ENCODE measurements at places on chromosomes 2 and 18. TPM values are rescaled to one million over a fixed set of nuclear protein-coding genes. Genes with fewer than 3 reads are reported as not detected.

GRCh38 chr2:101440127-101440738 lies 34.7 kb downstream of the RFX8 start:
- no peaks in the 10 kb centered on the region for H3K27me3 ChIP-seq
- no peak overlapping the region for H3K4me3 ChIP-seq
- no peak overlapping the region for H3K27ac ChIP-seq
- H3K36me3 ChIP-seq = no peaks in the 10 kb centered on the region

DNA sequence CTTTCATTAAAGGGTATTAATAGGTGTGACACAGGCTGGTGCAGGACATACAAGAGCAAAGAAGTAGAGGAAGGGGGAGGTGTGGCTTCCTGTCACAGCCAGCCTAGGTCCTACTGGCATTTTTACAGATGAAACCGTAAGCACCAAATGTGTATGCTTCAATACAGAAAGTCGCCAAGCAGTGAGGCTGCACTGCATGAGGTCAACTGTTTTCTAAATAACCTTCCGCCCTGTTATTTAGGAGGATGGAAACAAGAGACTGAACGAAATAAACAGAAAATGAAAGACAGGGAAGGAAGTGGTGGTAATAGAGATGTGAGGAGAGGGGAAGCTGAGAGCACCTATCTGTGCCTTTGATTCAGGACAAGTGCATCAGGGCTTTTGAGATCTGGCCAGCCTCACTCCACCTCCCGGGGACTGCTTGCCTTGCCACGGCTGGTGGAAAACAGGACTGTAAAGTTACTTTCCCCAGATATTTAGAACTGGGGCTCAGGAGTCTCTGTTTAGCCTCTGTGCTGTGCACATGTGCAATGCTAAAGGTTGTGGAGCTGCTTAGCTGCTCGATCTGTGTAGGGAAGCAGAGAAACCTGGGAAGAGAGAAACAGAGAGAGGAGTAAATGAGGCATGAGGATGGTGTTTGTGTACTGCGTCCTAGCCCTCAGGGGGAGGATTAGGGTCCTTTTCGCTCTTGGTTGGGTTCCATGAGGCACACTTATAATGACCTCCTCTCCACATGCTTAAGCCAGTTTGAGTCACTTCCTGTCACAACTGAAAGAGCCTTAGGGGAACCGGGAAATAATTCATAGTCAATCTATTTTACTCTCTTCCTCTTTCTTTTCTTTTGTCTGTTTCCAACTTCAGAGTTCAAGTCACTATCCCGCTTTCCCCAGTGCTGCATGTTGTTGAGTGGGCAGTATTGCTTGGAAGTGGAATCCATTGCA lies 62.3 kb upstream of the BOD1L2 start:
- H3K27me3 ChIP-seq = no peaks in the 10 kb centered on the region
- no peak overlapping the region for H3K27ac ChIP-seq
- H3K36me3 ChIP-seq = no peaks in the 10 kb centered on the region
- no peaks in the 10 kb centered on the region for H3K4me1 ChIP-seq
- DNase-seq = no peak

GRCh38 chr18:54426085-54426665 lies 68.5 kb downstream of the C18orf54 start:
- H3K36me3 ChIP-seq = no peaks in the 10 kb centered on the region
- peaks cover 6% of the 10 kb centered on the region for H3K4me1 ChIP-seq
- DNase-seq = peak; percentile 33
- H3K4me3 ChIP-seq = no peak overlapping the region
- H3K27ac ChIP-seq = no peak overlapping the region
- no peaks in the 10 kb centered on the region for H3K27me3 ChIP-seq

- H3K4me1 ChIP-seq = no peaks in the 10 kb centered on the region
- H3K4me3 ChIP-seq = no peak overlapping the region
- no peaks in the 10 kb centered on the region for H3K36me3 ChIP-seq
- H3K27me3 ChIP-seq = no peaks in the 10 kb centered on the region
- no peak for DNase-seq
These were observed 655.2 kb downstream of the RNF144A start for GRCh38 chr2:7572450-7572849.

DNA sequence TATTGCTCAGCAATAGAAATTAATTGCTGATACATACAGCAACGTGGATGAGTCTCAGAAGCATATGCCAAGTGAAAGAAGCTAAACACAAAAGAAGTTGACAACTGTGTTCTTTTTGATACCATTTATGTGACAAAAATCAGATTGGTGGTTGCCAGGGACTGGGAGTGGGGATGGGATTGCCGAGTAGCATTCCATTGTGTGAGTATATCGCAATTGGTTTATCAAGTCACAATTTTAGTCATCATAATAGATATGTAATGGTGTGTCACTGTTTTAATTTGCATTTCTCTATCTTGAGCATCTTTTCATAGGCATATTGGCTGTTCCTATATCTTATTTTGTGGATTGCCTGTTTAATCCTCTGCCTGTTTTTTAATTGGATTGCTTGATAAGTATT lies 20.9 kb downstream of the STRADB start:
- no peak for DNase-seq
- H3K4me1 ChIP-seq = no peaks in the 10 kb centered on the region
- no peaks in the 10 kb centered on the region for H3K36me3 ChIP-seq
- no peaks in the 10 kb centered on the region for H3K27me3 ChIP-seq
- no peak overlapping the region for H3K4me3 ChIP-seq

DNA sequence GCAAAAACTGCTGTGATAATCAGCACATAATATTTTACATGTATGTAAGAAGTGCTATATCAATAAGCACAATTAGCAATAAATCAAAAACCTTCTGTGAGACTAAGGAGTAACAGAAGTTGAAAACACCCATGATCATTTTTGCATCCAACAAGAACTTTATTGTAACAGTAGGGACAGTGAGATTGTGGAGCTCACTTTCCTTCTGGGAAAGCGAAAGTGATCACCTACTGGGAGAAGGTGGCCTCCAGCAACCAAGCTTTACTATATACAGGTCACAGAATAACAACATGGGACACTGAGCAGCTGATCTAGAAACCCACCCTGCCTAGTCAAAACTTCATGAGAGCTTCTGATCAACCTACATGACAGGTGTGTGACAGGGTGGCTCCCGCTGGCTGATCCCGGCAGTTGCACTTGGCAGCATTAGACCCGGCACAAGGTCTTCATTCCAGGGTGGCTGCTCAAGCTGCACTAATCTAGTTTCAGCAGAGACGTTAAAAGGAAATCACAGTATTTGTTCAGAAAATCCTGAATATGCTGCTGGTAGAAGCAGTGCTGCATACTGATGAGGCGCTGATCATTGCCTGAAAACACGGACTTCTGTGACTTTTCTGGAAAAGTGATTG lies 63.5 kb upstream of the ARL5A start:
- H3K36me3 ChIP-seq = no peaks in the 10 kb centered on the region
- peak; percentile 32 for DNase-seq
- no peaks in the 10 kb centered on the region for H3K27me3 ChIP-seq
- H3K27ac ChIP-seq = no peak overlapping the region
- H3K4me3 ChIP-seq = peak overlapping the region; percentile 15

GRCh38 chr2:208172125-208172524 lies 8.7 kb upstream of the CRYGA start:
- H3K4me3 ChIP-seq = no peak overlapping the region
- no peaks in the 10 kb centered on the region for H3K4me1 ChIP-seq
- H3K27ac ChIP-seq = no peak overlapping the region
- no peak for DNase-seq

GRCh38 chr2:2764001-2764355 lies 432.9 kb upstream of the MYT1L start:
- no peaks in the 10 kb centered on the region for H3K27me3 ChIP-seq
- H3K27ac ChIP-seq = no peak overlapping the region
- H3K36me3 ChIP-seq = no peaks in the 10 kb centered on the region
- H3K4me1 ChIP-seq = no peaks in the 10 kb centered on the region
- H3K4me3 ChIP-seq = no peak overlapping the region

- no peaks in the 10 kb centered on the region for H3K4me1 ChIP-seq
- H3K27me3 ChIP-seq = no peaks in the 10 kb centered on the region
- H3K36me3 ChIP-seq = no peaks in the 10 kb centered on the region
These were observed 105.7 kb downstream of the PDE1A start for GRCh38 chr2:182321096-182321495.

GRCh38 chr18:27695052-27695451 lies 481.9 kb downstream of the CDH2 start:
- DNase-seq = no peak
- H3K4me1 ChIP-seq = no peaks in the 10 kb centered on the region
- no peak overlapping the region for H3K27ac ChIP-seq
- no peaks in the 10 kb centered on the region for H3K27me3 ChIP-seq

- no peaks in the 10 kb centered on the region for H3K36me3 ChIP-seq
- no peak overlapping the region for H3K4me3 ChIP-seq
- H3K27me3 ChIP-seq = peaks cover 19% of the 10 kb centered on the region
- DNase-seq = no peak
- H3K27ac ChIP-seq = no peak overlapping the region
These were observed 1.8 kb upstream of the HOXD4 start for GRCh38 chr2:176149481-176149938.

LIPT1 gene
- total RNA-seq = not detected

CPS1 gene
- not detected for total RNA-seq

FSHR gene
- total RNA-seq = not detected

GCG gene
- 26.8 TPM for total RNA-seq

G6PC2 gene
- not detected for total RNA-seq

UGT1A5 gene
- total RNA-seq = 4.2 TPM
